ENCODE measurements at places on chromosomes 1 and 21.
A peak's percentile ranks its signal among the peaks of the same experiment; 100 is the strongest.

GRCh38 chr1:55718758-55719671 lies 503.9 kb upstream of the USP24 start:
- DNase-seq, result no peak

DNA sequence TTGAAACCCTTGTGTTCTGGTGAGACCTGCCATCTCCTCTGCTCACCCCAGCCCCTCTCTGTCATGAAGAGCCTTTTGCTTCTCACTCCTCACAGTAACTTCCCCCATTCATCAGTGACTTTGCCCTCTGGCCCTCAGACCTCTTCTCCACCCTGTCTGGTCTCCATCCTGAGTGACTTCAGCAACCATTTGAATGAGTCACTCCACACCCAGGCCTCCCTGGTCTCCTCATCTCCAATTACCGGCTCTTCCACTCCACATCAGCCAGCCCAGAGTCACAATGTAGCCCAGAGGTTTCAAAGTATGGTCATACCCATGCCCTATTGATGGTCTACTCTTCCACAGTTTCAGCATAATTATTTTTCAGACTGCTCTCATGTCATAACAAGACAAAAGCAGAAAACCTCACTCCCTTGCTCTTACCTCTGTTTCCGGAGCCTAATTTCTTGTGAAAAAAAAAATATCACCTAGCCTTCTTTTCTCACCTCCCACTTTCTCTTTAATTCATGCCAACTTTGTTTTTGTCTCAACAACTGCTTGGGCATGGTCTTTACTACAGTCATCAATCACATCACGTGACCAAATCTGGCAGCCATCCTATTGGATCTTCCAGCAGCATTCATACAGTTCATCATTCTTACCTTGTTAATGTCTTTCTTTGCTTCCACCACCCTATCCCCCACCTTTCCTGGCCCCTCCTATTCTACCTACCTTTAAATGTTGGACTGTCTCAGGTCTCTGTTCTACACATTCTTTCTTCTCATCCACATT lies 35.6 kb upstream of the NEK7 start:
- DNase-seq, result no peak

- no peak for DNase-seq
These were observed 73.3 kb downstream of the CNIH3 start for GRCh38 chr1:224689374-224689773.

- no peak for DNase-seq
These were observed 13.2 kb downstream of the PDXK start for GRCh38 chr21:43731891-43732711.

DNA sequence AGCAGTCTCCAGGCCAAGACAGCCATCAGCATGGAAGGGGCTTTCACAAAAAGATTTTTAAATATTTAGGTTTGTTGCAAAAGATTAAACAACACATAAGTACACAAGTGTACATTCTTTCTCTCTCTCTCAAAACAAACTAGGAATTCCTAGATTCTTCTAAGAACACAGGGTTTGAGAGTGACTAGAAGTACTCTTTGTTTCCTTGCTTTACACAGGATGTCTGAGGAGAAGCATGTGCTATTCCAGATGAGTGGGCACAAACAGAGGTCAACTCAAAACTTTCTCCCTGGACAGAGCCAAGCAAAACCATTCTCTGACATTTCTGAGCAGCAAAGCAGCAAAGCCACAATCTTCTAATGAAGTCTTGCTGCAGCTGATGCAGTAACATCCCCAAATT lies 210.6 kb upstream of the HOOK1 start:
- DNase-seq, result no peak

GRCh38 chr1:99115231-99115630 lies 110.6 kb upstream of the PLPPR5 start:
- no peak for DNase-seq

DNA sequence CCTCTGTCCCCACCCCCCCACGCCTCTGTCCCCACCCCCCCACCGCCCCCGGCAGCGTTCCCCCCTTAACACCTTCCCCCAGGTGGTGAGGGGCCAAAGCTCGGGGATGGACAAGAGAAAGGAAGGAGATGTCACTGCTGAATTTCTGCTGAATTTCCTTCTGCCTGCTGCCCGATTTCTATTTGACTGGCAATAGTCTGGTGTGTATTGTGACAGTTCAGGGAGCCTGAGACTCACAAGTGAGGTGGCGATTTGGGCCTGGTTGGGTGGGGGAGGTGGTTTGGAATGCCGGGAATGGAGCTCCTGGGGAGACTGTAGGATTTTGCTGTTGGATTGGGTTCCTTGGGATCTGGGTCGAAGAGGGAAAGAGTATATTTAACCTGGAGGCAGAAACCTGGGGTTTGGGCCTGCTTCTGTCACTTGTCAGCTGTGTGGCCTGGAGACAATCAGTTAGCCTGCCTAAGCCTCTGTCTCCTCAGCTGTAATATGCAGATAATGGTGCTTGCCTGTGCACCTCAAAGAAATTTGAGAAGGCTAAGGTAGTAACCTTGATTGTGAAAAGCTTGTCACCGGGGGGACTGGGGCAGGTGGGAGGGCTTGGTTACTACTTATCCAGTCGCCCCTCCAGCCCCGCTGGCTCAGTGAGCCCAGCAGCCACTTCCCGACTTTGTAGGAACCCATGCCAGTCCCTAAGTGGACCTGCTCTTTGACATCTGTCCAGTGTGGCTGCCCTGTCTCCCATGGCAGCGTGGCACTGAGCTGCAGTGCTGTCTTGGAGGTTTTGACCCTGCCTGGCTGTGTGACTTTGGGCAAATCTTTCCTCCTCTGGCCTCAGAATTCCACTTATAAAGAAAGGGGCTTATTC lies 7.7 kb upstream of the LMNA start:
- DNase-seq, result no peak

- DNase-seq, result no peak
These were observed 41.2 kb downstream of the LPAR3 start for GRCh38 chr1:84851839-84852238.

DNA sequence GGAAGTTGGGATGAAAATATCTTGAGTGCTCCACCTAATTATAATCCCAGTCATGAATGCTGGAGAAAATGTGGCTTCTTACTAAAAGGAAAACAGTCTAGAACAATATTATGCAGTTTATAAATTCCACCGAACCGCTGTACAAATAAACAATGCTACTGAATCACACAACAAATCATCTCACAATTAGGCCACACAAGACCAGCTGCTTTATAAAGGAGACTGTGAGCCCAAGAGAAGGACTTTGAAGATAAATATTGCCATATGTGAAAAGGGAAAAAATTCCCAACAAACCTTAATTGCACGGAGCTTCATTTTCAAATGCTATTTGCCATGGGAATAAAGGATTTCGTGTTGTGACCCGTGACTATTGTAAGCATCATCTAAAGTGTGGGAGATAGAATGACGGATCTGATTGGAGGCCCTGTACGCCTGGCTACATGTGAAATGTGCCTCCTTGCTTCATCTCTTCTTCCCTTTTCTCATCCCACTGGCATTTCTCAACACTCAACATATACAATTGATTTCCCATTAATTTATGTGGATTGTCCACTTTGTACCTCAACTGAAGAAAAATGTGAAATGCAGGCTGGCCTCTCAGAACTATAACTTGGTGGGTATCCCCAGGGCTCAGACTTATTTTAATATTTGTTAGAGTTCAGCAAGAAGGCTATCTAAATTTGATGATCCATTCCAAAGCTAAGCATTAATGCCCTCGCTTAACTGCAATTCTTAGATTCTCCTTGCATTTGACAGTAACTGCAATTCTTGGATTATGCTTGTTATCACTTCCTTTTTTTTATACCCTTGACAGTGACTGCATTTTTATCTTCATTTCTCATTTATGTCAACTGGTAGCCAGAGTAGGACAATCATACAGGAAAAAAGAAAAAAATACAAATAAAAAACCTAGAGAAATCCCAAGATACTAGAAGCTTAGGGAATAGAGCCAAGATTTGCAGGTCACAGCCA lies 122.3 kb downstream of the TGFB2 start:
- no peak for DNase-seq

DNA sequence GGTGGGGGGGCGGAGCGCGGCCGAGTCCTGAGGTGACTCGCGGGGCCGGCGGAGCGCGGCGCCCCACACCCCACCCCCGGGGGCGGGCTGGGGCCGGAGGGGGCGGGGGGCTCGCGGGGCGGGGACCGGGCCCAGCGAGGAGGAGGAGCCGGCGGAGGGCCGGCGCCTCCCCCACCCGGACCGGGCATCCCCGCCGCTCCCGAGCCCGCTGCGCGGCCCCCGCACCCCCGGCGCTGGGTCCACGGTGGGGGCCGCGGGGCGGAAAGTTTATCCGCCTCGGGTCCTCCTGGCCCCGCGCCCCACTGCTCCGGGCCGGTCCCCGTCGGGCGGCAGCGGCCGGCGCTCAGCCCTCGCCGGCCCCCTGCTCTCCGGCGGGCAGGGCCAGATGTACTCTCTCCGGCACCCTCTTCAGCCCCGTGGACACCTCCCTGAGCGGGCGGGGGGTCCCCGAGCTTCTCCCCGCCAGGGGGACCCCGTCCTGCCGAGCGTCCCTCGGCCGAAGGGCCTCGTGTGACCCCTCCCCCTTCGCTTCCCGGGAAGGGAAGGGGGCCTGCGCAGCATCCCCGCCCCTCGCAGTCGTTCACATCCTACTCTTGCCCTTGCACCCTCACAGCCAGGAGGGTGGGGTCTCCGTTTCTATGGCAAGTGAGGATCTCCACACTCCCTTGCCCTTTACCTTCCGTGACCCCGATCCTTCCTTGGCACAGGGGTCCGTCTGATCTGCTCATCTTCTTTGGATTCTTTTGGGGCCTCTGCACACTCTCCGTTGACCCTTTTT lies 663 bp downstream of the CAMTA1 start:
- peak; percentile 48 for DNase-seq
